ENCODE measurements at places on chromosomes 3 and 15. TPM values are rescaled to one million over a fixed set of nuclear protein-coding genes. Genes with fewer than 3 reads are reported as not detected.

Gene VILL
- total RNA-seq: 18.3 TPM

Gene SLC28A1
- total RNA-seq: not detected

Gene ATP2B2
- not detected for total RNA-seq

Gene BLM
- total RNA-seq: 92.7 TPM

Gene SEMA5B
- not detected for total RNA-seq

Gene GPR171
- total RNA-seq: 153 TPM

Gene DNAH12
- 0.06 TPM for total RNA-seq

Gene OXTR
- total RNA-seq: 1.4 TPM

DNA sequence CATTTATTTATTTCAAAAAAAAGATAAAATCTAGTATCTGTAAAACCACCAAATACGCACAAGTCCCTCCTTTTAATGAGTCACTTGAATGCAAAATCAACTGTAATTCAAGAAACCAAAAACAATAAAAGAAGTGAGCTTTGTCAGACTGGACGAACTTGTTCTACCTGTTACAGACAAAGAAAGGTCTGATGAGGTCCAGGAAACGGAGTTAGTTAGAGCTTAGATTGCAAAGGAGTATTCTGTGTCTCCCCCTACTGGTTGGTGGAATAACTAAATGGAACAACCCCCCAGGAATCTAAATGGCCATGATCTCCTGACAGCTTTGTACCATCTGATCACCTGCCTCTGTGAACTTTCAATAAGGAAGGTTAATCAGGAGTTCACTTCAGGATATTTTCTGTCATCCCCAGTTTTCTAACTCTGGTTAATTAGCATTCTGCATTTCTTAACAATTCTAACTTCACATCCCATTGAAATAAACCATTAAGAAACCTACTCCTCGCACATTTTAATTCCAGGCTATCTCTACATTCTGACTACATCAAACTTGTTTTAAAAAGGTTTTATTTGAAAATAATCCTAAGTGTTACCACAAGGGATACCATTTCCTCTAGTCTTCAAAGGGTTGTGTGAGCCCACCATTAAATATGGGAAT is 333.0 kb upstream of the SATB1 start:
- DNase-seq: peak; percentile 49

- peak; percentile 62 for DNase-seq
These were observed 17.1 kb downstream of the CTXND1 start for GRCh38 chr15:80234883-80235282.

- no peak for DNase-seq
These were observed 1.0 kb downstream of the RASL12 start for GRCh38 chr15:65066635-65067316.

DNA sequence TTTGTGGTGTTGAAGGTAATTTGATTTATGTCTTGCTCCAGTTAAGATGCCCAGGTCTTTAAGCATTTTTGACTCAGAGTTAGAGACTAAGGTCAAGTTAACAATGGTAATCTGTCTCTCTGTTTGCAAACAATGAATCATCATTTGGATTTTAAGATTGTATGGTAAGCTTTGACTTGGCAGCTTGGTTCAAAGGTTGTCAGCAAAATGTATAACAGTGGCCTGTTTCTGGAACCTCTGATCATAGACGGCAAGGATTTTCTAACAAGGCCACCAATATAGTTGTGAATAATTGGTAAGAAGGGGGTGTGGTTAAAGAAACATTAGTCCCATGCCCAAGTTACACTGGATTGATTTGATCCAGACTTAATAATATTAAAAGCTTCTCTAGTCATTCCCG is 775.2 kb upstream of the GOLIM4 start:
- no peak for DNase-seq

DNA sequence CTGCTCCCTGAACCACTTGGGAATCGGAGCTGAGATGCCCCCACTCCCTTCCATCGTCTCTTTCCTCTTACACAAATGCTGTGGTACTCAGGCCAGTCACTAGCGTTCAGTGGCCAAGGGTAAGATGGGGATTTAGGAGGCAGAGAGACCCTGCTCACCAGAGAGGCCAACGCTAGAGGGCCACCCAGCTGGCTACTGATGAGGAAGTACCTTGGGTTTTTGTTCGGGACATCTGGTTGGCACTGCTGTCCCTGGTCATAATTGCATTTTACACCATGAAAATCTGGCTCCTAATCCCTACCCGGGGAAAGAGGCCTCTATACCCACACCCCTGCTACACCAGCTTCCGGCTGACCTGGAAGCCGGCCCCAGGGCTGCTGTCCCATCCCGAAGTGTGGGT is 7.7 kb downstream of the MAP6D1 start:
- no peak for DNase-seq

GRCh38 chr3:76566211-76566534 is 473.7 kb upstream of the ROBO2 start:
- no peak for DNase-seq

DNA sequence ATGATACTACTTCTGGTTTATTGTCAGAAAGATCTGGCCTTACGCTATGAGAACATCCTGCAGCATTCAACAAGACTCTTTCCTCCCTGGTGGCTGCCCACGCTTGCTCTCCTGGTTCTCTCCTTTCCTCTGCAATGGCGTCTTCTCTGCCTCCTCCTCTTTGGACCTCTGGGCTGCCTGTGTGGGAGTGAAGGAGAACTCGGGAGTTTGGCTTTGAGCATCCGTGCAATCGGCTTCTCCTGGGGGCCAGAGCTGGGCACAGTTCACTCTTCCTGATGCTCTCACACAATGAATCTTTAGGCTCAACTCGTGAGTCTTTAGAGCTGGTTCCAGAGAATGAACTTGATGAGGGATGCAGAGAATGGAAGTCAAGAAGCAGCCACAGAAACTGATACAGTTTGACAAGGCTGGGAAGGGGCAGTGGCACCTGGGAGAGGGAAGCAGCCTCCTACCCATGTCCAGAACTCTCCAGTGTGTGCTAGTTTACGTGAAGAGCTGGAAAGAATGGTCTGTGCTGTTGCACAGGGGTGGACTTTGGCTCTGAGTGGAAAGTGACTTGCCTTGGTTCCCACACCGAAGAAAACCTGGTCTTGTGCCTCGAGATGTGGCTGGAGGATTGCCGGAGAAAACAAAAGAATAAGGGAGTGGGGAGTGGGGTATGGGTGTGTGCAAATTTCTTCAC is 37.9 kb downstream of the RPLP1 start:
- DNase-seq: no peak

DNA sequence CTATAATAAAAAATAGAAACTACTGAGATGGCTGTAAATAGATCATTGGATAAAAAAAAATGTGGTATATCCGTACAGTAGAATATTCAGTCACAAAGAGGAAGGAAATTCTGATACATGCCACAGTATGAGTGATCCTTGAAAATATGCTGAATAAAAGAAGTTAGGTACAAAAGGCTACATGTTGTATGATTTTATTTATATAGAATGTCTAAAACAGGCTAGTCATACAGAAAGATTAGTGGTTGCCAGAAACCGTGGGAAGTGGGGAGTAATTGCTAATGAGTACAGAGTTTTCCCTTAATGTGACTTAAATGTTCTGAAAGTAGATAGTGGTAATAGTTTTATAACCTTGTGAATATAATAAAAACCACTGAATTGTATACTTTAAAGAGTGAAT is 24.9 kb upstream of the FAH start:
- DNase-seq: no peak

DNA sequence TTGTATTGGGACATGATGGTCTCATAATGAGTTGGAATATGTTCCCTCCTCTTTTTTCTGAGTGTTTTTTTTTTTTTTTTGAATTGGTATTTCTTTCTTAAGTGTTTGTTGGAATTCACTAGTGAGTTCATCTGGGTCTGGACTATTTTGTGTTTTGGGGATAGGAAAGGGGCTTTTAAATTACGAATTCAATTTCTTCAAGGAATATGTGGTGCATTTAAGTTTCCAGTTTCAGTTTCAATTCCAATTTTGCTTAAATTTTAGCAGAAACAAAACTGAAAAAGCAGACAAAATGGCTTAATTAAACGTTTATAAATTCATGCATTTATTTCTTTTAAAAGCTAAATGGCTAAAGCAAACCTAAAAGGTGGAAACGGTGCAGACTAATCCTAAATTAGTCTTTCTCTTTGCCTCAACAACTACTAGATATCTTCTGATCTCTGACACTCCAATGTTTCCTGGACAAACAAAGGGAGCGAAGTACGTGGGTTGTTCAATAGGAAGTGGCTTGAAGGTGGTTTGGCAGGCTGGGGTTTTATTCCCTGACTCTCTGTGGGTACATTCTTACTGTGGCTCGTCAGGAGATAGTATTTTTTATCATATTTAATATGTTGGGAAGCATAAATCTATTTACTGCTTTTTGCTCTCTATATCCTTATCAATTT is 50.0 kb upstream of the CORO2B start:
- DNase-seq: peak; percentile 55

DNA sequence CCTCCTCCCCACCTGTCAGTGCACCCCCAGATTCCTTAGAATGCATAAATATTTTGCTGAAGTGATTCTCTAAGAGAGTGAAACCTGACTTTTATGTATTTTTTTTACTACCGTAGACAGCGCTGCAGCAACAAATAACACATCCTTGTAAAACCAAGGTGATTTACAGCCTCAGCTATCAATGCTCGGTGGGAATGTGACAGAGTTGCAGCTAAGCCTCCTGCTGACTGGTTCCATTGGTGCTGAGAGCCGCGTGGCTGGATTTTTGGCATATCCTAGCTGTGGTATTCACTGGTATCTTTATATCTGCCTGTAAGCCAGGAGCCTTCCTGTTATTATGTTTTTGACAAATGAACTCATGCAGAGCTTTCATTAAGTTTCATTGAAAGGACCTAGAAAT is 11.0 kb downstream of the FGD5 start:
- no peak for DNase-seq

DNA sequence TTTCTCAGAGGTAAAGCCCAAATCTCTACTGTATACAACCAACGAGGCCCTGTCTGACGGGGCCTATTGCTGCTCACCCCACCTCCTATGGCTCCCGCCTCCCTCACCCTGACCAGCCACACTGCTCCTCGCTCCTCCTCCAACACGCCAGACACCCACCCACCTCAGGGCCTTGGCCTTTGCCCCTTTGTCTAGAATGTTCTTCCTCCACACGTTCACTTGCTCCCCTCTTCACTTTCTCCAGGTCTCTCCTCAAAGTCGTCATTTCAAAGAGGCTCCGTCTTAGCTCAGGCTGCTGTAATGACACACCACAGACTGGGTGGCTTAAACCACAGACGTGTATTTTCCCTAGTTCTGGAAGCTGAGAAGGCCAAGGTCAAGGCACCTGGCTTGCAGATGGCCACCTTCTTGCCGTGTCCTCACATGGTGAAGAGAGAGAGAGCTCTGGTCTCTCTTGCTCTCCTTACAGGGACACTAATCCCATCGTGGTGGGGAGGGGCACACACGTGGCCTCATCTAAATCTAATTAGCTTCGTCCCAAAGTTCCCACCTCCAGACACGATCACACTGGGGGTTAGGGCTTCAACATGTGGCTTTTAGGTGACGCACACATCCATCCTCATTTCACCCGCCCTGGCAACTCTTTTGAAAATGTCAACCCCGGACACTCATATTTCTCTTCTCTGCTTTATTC is 98.2 kb downstream of the TLE3 start:
- DNase-seq: no peak

Measured in activated CD8-positive, alpha-beta memory T cell treated with anti-CD3 and anti-CD28 coated beads, Interleukin-2, amount 10 ng/mL, durations not matched to agents 7 days and 5 days (primary cell).